ENCODE measurements at places on chromosomes 3 and 15.

DNA sequence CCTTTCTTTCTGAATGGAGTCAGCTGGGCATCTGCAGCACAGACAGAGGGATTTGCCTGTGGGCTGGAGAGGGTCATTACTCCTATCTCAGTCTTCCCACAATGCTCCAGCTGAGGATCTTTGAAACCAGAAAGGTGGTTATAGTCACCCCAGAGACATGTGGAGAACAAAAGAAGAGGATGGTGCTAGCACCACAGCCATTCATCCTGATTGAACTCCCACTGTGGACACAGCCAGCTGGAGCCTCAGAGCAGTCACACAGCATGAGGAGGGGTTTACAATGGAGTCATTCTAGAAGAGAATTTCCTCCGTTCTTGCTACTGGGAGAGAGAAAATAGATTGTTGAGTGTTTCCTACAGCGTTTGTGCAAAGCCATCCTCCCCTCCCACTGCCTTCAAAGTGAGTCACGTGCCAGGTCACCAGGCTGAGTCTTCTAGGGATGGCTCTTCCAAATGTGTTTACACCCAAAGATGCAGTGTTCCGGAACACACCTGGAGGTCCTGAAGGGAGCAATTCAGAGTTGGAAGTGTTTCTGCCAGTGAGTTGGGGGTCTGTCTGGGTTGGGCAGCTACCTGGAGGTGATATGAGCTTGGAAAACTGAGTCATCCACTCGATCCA is 18.9 kb upstream of the GREM1 start:
- no peak for DNase-seq

- DNase-seq: no peak
These were observed 104.6 kb upstream of the STRIT1 start for GRCh38 chr3:155398046-155398445.

DNA sequence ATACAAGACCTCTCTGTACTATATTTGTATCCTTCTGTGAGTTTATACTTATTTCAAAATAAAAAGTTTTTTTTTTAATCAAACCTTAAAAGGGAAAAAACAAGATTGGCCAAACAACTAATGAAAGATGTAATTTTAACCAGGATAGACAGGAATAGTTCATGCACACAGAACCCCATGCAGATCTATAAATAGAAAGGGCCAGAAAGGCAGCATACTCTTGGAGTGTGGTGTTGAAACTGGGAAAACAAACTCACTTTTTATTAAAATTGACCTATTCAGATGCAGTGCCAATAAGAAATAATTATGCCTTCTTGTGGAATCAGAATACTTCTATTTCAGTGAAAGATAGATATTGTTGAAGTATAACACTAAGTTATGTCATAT is 204.6 kb downstream of the PLCL2 start:
- no peak for DNase-seq

DNA sequence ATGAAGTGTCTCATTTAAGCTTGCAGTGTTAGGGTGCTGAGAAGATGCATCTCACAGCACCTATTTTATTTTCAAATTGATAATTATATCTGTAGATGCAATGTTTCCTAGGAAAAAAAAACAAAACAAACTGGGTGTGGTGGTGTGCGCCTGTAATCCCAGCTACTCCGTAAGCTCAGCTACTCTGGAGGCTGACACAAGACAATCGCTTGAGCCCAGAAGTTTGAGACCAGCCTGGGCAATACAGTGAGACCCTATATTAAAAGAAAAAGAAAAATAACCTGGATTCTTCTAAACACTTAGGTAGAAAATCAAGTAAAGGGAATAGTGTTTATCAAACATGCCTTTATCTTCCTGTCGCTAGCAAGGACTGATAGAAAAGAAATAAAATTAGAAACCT is 1.9 kb downstream of the MINDY2 start:
- no peak for DNase-seq

GRCh38 chr3:153246806-153247205 is 84.8 kb downstream of the RAP2B start:
- DNase-seq: peak; percentile 44

GRCh38 chr3:141240687-141241615 is 9.3 kb downstream of the PXYLP1 start:
- no peak for DNase-seq

- no peak for DNase-seq
These were observed 102.0 kb upstream of the DAZL start for GRCh38 chr3:16707260-16707659.

DNA sequence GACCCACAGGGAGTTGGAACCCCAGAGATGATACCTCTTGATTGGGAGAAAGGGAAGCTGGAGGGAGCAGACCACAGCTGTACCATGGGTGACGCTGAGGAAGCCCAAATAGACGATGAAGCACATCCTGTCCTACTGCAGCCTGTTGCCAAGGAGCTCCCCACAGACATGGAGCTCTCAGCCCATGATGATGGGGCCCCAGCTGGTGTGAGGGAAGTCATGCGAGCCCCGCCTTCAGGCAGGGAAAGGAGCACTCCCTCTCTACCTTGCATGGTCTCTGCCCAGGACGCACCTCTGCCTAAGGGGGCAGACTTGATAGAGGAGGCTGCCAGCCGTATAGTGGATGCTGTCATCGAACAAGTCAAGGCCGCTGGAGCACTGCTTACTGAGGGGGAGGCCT is 201.1 kb downstream of the AKAP13 start:
- DNase-seq: no peak

DNA sequence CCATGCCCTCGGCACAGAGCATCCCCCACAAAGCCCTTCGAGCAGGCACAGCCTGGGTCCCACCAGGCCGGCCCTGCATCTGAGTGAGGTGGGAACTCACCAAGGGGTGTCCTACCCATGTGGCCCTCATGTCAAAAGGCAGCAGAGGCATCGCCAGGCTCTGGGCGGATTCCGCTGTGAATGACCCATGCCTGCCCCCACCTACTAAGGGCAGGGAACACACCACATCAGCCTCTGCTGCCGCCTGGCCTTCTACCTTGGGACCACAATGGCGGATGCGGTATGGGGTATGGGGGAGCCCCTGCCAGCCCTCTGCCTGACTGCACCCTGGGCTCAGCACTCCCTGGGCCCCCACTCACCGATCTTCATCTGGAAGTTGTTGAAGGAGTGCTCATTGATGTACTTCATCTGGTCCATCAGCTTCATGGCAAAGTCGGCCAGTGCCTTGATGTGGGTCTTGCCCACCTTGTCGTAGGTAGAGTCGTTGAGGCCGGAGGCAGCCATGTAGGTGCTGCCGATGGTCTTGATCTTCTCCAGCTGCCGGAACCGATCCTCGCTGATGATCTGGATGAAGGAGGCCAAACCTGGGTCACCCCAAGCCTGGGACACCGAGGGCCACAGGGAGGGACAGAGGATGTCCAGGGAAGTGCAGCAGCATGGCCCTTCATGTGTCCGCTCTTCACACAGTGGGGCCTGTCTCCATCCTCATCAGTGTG is 87.8 kb downstream of the SEC22A start:
- no peak for DNase-seq

DNA sequence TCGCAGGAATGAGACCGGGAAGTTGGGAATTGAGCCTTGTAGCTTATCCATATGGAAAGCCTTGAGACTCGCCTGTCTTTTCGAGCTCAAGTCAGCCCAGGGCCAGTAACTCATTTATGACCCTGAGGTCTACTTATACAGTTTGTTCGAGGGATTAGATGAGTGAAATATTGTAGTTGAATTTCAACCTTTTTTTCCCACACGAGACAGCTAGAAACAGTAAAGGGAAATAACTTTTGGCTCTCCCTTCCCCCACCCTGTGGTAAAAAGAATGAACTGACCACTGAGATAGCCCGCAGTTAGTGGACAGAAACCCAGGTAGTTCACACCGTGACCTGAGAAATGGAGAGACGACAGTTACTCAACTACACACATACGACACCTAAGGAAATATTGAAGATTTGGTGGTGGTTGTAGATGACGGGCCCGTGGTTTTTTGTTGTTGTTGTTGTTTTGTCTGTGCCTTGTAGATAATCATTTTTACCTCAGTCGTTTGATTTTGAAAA is 841 bp downstream of the EIF3J start:
- no peak for DNase-seq
